ENCODE measurements at places on chromosomes 11 and 22.

- DNase-seq: no peak
Observed at GRCh38 chr11:76075716-76076115, 130.6 kb downstream of the WNT11 start.

- DNase-seq: no peak
Observed at GRCh38 chr11:102882389-102883024, 7.7 kb upstream of the MMP12 start.

DNA sequence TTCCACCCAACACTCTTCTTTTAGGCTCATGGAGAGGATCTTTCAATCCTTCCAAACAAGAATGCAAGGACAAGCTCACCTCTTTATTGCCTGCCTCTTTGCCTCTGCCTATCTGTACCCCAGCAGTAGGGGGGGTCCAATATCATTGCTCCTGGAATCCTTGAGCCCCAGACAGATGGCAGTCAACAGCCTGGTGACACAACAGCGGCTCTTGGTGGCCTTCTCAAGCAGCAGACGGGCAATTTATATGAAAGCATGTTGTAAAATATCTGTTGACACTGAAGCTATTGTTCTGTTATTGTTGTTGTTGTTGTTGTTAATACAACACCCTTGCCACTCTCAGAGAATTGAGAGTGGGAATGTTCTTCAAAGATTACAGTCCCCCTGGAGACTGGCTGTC lies 480.0 kb upstream of the CADM1 start:
- DNase-seq: no peak

DNA sequence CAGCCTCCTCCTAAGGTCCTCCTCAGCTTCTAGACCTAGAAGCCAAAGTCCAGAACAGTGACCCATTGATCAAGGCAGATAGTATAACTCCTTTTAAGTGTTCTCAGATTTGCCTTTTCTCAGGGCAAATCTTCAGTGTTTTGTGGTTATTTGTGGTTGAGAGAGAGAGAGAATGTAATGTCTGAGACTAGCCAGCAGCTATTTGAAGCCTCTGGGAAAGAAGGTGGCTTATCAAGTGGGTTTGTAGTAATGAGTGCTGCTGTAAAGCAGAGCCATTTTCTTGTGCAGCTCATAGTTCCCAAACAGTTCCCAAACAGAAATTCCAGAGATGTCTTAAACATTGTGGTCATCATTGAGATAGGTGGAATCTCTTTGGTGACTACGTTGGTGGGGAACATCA lies 89.5 kb downstream of the RNF169 start:
- DNase-seq: no peak
